Activated CD4-positive, alpha-beta T cell treated with anti-CD3 and anti-CD28 coated beads, Interleukin-2, amount 10 ng/mL, durations not matched to agents 24 days and 14 days (primary cell): ENCODE measurements at places on chromosomes 4 and X.

DNA sequence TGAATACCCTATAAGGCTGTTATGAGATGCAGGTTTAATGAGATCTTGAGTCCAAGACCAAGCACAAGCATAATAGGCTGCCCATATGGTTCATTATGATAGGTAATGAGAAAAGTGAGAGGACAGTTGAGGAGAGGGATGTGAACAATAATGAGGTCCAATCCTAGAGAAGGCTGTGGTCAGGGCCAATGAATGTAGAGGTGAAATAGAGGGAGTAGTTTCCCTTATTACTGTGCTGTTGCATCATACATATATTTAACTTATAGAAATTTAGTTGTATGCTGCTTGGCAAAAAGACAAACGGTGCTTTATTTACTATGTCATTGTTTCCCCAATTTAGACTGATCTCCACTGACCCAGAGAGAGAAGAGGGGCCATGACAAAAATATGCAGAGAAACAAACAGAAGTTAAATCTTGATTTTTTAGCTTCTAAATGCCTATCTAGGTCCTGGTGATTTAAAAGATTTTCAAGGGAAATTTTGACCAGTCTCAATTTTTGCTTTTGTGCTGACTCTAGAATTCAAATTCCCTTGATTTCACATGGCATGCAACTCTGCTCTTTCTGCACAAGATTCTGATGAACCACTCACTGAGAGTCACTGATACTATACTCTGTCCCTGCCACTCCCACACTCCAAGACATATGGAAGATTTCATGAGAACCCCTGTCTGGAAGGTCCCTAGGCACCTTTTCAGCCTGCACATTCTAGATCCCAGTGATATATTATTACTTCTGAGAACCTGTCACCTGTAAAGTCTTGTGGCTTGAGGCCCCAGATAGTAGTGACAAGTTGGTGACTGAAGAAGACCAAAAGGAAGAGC, 159.7 kb downstream of the VSIG4 start:
- DNase-seq = no peak

DNA sequence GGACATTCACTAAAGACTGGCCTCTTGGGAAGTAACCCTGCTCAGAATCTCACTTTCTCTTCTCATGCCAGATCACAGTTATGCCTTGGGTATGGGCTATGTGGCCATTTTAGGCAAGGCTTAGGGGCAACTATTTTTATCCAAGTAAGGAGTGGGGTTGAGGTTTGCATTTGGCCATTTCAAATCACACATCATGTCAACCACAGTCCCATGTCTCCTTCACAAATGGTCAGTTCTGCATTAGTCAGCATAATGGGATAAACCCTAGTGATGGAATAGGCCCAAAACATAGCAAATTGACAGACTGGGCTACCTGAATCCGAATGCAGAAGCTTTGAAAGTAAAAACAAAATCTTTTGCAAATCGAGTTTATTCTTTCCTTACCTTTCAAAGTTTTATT, 827 bp upstream of the RTL3 start:
- DNase-seq = no peak

GRCh38 chr4:72432282-72432681, 136.7 kb downstream of the ADAMTS3 start:
- DNase-seq = no peak

GRCh38 chr4:109214622-109215301, 87.7 kb downstream of the COL25A1 start:
- DNase-seq = no peak

- no peak for DNase-seq
Measured at GRCh38 chr4:14810568-14810967, 191.7 kb upstream of the CPEB2 start.
